ENCODE measurements at places on chromosomes 3 and 15.
A peak's percentile ranks its signal among the peaks of the same experiment; 100 is the strongest.

DNA sequence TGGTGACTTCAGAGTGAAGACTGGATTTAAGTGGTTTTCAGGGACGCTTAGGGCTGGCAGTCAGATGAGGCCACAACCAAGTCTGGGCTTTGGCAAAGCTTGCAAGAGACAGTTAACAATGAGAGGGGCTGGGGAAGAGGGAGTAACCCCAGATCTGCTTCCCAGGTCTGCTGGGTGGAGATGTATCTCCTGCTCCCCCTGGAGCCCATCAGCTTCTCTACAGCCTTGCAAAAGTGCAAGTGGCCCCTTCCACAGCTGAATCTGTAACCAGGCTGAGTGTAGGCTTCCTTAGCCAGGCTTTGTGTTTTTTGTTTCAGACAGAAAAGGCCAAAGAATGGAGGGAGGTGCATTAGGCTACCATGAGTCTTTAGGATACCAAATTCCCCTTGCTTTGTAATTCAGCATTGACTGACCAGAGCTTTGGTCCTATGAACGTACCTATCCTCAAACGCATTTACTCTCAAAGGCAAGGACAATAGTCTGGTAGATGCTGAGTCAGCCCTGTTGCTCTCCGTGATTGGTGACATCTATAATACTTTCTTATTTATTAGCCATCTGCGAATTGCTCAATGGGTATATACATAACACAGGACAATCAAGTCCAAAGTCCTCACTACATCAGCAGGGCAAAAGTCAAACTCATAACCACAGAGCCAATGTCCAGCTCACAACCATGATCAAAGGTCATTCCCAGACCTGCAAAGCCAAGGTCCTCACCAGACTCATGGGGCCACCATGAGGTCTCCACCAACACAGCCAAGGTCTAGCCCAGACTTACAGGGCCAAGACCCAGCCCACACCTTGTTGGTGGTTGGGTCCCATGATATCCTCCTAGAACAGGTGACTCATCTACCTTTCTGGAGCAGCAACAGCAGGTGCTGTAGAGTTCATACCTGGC is 17.1 kb downstream of the CCDC13 start:
- DNase-seq: no peak

DNA sequence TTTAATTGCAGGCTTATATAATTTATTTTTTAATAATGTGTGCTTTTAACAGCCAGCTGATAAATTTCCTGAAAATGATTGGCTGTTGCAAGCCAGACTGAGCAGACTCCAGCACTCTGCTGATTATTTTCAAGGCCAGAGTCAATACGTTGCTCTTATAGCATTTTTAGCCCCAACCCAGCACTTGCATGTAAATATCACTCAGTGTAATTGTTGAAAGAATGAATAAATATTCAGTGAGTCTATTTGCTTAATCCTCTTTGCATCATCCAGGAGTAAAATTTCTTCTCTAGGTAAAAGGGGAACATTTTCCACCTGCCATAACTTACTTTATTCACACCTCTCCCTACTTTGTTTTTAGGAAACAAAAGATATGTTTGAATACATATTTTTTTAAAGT is 2.9 kb downstream of the GABRR3 start:
- no peak for DNase-seq

DNA sequence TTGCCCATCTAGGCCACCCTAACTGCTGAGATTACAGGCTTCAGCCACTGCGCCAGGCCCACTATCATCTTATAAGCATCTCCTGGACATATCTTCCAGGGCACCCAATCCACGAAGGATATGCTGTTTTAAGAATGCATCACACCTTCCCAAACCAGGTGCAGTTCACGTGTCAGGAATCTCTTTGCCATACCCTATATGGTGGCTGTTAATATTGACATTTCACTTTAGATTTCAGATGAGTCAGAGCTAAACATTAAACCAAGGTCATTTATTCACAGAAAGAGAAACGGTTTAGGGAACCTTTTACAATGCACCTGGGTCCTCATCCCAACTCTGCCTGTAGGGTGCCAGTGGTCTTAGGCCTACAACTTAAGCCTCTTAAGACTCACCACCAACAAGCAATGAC is 85.7 kb downstream of the TBL1XR1 start:
- DNase-seq: peak; percentile 7

DNA sequence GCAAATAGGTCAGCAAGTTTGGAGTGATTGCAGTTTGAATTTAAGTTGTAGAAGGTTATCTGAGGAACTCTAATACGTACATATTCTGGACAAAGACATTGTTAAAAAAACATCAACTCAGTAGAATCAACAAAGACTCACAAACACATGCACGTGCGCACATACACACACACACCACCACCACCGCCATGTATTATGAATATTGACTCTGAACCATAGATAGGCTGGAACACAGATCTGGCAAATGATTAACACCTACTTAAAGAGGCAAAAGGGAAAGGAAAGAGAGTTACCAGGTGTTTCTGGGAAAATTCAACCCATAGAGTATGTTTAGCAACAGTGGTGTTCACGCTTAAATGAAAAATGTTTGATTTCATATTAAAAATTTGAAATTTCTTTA is 334.2 kb upstream of the ALCAM start:
- no peak for DNase-seq

DNA sequence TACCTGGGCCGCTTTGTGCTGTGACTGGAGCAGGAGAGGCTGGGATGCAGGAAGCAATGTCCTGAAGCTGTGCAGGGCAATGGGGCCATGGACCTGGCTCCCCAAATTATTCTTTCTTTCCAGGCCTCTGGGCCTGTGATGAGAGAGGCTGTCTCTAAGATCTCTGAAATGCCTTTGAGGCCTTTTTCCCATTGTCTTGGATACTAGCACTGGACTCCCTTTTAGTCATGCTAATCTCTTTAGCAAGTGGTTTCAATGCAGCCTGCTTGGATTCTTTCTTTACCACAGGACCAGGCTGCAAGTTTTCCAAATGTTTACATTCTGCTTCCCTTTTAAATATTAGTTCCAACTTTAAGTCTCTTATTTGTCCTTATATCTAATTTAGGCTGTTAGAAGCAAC is 64.8 kb upstream of the SGO1 start:
- no peak for DNase-seq

DNA sequence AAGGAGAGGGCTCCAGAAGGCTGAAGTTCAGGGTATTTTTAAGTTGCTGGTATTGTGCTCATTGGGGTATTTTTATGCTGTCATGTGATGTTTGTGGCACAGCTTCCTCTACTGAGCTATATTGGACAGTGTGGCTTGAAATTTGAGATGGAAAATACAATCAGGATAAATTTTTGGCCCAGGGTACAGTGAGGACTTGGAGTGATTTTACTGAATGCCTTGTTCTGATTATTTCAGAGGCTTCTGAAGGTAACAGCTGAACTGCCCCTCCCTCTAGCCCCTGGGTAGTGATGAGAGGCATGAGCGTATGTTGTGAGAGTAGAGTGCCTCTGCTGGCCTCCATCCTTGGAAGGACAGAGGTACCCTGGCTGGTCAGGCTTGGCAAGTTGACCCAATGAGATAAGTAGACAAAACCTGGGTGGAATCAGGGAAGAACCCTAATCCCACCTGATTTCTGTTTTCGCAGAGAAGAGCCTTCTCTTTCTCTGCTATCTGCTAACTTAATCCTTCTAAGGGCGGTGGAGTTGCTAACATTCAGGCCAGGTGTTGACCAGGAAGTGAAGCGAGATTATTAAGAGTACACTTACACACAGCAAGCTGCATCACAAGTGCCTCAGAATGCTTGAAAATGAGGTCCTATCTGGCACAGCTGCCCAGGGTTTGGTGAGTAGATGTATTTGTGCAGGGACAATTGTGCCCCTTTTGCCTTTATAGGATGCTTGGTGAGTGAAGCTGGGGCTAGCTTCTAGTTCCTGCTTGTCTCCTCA is 98.1 kb upstream of the CLSTN2 start:
- no peak for DNase-seq

GRCh38 chr15:50830477-50831354 is 65.2 kb upstream of the SPPL2A start:
- DNase-seq: no peak

DNA sequence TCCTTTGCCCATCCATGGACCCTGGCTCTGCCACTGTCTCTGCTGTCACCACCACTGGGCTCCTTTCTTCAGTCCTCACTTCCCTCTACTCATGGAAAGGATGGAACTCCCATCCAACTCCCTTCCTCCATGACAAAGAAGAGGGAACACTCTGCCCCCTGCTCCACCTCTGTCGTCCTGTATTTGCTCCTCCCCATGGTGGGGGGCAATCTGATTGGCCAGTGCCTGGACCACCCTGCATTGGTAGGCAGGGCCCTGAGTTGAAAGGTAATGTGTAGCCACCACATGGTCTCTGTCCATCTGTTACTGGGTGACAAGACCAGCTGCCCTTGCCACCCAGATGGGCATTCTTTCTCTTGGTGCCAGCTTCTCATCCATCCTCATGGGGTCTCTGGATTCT is 20.7 kb upstream of the HEG1 start:
- DNase-seq: no peak

Data from RWPE1 (cell line).